ENCODE measurements at places on chromosomes 5 and 9.

- no peak for DNase-seq
Observed at GRCh38 chr9:133813749-133814585, 75.8 kb upstream of the SARDH start.

GRCh38 chr9:68802525-68803015 is 97.5 kb downstream of the PIP5K1B start:
- peak; percentile 59 for DNase-seq

DNA sequence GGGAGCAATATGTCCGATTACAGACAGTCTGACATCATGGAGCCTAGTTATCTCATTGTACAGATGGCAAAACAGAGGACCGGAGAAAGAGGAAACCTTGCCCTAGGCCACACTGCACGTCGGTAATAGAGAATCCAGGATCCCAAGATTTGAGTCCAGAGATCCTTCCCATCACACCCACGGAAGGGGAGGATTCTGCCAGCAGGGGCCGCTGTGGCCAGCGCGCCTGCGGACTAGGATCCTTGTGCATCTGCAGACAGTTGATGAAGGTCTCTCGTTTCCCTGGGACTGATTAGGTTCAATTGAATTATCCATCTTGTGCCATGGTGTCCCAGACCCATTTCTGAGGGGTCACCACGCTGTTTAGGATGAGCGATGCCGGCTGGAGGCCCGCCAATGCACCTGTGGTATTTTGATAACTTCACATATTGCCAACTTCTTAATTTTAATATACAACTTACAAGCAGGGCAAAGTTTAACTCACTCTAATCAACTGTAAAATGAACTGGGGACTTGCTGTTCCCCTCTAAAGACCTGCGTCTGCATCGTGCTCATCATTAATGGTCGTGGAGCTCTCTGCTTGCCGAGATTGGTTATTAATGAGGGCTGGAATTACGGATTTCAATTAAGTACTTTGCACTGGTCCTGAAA is 592.7 kb upstream of the BRINP1 start:
- DNase-seq: peak; percentile 7

DNA sequence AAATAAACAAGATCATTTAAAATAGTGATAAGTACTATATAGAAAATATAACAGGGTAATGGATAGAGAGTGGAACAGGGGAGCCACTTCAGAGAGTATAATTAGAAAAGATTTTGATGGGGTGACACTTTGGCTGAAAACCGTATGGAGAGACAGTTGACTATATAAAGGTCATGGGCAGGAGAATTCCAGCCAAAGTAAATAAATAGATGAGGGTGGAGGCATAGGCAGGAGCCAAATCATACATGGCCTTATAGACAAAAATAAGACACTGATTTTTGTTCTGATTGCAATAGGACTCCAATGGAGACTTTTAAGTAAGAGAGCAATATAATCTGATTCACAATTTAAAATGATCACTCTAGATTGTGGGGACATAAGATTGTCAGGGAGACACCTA is 37.5 kb upstream of the NUDT12 start:
- no peak for DNase-seq

DNA sequence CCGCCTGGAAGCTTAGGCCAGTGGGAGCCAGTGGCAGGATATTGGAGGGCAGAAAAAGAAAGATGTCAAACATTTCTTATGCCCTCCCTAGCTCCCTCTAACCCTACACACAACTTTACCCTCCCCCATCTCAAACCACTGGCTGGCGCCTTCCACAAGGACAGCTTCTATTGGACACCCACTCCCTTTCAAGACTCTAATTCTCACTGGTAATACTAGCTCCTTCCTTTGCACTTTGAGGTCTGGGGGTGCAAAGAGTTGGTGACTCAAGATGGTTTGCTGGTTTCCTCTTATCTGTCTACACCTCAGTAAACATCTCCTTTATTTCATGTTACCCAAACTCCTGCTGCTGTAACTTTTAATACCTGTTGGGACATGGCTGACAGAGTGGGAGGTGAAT is 11.6 kb upstream of the ITGA1 start:
- DNase-seq: peak; percentile 34

DNA sequence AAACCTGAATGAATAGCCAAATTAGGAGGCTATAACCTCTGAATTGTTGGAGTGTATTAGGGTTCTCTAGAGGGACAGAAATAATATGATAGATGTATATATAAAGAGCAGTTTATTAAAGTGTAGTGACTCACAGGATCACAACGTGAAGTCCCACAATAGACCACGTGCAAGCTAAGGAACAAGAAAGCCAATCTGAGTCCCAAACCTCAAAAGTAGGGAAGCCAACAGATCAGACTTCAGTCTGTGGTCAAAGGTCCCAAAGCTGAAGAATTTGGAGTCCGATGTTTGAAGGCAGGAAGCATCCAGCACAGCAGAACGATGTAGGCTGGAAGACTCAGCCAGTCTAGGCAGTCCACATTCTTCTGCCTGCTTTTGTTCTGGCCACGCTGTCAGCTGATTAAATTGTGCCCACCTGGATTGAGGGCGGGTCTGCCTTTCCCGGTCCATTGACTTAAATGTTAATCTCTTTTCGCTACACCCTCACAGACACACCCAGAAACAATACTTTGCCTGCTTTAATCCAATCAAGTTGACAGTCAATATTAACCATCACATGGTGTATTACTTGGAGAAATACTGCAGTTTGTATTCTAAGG is 550.6 kb downstream of the CDH10 start:
- DNase-seq: no peak

DNA sequence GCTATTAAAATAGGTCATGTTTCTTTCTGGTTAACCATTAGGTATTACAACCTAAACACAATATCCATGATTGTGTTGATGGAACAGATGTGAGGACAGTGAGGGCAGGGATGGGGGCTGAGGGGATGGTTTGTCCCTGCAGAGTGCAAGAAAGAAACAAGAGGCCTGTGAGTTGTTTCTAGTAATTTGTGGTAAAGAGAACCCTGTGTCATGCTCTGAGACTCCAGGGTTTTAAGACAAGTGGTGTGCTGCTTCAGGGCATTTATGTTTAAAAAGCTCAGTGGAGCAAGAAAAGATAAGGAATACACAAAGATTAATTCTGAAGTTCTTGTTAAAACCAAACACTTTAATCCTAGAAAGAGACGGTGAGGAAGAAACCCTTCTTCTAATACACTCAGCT is 656.5 kb downstream of the TLE1 start:
- DNase-seq: no peak

GRCh38 chr5:21391506-21391905 is 1403.5 kb upstream of the CDH18 start:
- no peak for DNase-seq

DNA sequence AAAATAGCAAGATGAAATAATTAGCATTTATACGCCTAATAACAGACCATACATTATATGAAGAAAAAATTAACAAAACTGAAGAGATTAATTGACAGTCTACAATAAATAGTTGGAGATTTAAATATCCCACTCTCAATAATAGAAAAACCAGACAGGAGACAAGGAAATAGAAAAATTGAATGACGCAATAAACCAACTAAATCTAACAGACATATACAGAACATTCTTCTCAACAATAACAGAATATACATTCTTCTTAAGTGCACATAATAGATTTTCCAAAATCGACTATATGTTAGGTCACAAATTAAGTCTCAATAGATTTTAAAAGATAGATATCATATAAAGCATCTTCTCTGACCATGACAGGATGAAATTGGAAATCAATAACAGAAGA is 25.6 kb upstream of the RNF180 start:
- DNase-seq: no peak

DNA sequence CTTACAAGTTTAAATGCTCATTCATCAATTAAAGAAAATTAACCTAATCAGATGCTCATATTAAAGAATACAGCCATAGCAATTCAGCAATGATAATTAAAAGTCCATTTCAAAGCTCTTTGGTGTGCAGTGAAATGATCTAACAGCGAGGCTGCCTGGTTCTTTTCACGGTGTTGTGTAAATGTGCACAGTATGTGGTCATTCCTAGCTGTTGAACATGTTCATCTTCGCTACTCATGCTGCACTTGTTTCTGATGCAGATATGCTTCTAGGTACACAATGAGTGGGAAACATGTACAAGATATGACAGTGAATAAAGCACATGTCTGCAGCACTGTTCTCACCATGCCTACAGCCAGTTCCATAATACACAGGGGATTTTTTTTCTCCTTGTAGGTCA is 163.5 kb downstream of the NR2F1-AS1 start:
- no peak for DNase-seq

DNA sequence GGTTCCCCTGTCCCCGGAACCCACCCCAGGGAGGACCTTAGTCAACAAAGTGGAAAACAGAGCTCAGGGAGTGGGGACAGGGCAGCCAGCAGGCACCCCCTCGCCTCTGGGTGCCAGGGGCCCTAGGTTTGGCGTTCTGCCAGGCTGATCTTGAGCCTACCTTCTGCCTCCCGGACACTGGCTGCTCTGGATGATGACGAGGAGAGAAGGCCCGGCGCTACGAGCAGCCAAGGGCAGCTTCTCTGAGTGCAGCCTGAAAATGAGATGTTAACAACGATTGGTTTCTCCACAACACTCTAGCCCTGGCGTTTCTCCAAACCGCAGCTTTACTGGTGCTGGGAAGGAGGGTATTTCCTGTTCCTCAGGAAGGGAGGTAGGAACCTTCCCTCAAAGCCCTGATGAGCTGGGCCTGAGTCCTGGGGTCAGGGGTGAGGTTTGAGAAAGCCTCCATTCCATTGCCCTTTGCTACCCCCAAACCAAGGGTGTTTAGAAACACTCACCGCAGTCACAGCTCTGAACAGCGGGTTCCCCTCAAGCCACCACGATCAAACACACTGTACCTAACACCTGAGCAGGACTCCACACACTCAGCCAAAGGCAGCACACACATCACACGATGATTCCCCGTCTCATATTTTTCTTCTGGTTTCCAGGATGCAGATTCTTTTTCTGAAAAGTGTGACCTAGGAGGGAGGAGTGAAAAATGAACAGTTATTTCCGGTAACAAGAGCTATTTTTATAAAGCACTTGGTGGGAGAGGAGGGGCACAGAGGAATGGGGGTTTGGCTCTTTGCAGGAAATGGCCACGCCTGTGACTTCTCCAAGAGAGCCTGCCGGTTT is at the start of gene STING1:
STING1 (minus strand) TSS at position 709 of the 840 bp plus-strand sequence. CDS start 1,054 bp downstream, outside the sequence.
- peak; percentile 90 for DNase-seq

GRCh38 chr5:110899566-110900412 is 161.0 kb downstream of the SLC25A46 start:
- DNase-seq: no peak

Data from activated naive CD4-positive, alpha-beta T cell treated with anti-CD3 and anti-CD28 coated beads for 36 hours (primary cell).